ENCODE measurements at places on chromosomes 16 and 17.

DNA sequence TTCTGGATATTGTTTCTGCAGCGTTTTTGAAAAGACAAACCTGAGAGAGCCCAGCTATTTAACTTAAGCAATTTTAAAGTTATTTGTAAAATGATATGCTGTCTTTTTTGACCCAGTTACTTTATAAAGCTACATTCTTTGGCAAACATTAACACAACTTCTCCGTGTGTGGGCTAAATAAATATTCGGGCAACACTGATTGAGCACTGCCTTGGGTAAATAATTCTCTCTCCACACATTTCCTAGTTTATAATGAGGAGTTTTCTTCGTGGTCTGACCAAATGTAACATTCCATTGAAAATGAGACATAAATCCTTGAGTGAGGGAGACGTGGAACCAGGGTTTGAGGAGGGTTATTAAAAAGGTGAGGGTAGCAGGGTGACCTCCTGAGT is 142.8 kb downstream of the WWOX start:
- no peak for DNase-seq

GRCh38 chr16:4075534-4075933 is 40.7 kb downstream of the ADCY9 start:
- no peak for DNase-seq

GRCh38 chr16:49725651-49726050 is 130.3 kb downstream of the ZNF423 start:
- DNase-seq = no peak

DNA sequence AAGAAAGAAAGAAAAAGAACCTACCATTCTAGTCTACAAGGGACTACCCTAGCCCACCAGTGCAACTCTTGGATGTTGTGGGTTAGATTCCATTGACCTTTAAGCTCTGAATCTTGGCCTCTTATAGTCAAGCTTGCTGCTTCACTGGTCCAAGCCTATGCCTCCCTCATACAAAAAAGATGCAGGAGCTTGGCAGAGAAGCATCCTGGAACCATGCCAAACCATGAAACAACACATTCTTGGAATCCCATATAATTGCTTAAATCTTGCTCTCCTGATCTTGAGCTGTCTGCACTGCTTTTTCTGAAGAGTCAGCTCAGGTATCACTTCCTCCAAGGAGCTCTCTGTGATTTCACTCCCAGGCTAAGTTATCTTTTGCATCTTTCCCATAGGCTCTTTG is 117.9 kb upstream of the GPR139 start:
- DNase-seq = no peak

- DNase-seq = no peak
Measured at GRCh38 chr17:16258901-16259300, 41.9 kb downstream of the PIGL start.

DNA sequence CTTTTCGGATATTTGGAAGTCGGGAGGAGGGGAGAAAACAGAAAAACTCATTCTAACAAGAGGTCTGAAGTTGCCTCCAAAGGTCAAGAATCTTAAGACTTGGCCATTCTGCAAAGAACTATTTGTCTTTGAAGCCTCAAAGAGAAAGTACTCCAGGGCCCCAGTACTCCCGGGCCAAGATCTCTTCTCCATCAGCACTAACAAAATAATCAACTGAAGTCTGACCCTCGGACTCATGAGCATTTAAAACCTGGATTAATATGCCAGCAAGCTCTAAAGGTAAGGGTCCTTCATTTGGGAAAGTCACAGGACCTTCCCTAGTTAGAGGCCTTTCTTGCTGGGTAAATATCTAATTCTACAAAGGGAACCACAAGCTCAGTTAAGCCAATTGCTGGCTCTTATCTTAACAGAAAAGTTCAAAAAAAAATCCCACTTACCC is 4.5 kb downstream of the AXIN2 start:
- DNase-seq = no peak

DNA sequence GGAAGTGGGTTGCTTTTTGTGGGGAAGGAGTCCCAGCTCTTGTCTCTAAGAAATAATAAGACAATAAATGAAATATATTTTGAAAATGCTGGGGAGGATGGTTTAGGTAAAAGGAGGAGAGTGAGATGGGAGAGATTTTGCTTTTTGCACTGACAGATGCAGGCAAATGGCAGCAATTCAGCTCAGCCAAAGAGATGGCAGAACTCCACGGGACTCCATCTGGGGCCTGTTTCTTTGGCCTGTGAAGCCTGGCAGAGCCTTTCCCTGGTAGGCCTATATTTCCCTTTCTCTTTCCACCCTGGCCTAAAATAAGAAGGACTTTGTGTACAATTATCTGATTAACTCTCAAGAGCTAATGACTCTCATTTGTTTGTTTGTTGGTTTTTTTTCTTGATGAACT is 1525.1 kb downstream of the CDH11 start:
- no peak for DNase-seq

- no peak for DNase-seq
Measured at GRCh38 chr17:82175951-82176350, 36.7 kb downstream of the CCDC57 start.

- no peak for DNase-seq
Measured at GRCh38 chr17:27579304-27579703, 51.7 kb upstream of the LGALS9 start.

DNA sequence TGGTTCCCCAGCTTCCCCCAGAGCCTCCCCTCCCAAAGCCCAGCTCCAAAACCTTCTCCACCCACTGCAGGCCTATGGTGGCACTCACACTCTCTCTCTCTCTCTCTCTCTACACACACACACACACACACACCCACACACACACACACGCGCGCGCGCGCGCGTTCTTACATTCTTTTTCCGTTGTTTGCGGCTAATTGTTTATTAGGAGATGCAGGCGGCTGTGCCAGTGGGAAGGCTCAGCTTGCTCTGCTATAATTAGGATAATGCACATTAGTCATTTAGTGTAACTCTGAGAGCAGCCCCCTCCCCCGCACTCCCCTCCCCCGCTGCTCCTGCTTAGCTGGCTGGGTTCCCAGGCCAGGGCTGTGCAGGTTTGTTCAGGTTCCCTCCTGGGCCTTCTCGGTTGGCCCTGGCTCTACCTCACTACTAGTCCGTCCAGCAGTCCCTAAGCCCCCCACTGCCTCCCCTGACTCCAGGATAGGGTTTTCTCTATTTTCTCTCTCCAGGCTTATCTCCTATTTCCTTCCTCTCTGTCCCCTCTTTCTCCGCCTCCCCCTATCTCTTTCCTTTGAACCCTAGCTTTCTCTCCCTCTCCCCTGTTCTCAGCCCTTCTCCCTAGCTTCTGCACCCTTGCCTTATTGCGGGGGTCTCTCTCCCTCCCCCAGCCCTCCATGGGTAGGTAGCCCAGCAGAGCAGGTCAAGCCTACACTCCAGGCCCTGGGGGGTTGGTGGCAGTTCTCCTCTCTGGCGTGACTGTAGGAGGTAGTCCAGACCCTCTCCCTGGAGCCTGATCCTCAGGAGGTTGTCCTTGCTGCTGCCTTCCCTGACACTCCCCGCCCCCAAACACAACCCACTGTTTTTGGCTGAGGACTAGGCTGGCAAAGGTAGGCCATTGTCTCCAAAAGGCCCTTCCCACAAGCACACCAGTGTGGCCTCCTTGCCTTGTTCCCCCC is 34.0 kb downstream of the TMEM132E start:
- no peak for DNase-seq

DNA sequence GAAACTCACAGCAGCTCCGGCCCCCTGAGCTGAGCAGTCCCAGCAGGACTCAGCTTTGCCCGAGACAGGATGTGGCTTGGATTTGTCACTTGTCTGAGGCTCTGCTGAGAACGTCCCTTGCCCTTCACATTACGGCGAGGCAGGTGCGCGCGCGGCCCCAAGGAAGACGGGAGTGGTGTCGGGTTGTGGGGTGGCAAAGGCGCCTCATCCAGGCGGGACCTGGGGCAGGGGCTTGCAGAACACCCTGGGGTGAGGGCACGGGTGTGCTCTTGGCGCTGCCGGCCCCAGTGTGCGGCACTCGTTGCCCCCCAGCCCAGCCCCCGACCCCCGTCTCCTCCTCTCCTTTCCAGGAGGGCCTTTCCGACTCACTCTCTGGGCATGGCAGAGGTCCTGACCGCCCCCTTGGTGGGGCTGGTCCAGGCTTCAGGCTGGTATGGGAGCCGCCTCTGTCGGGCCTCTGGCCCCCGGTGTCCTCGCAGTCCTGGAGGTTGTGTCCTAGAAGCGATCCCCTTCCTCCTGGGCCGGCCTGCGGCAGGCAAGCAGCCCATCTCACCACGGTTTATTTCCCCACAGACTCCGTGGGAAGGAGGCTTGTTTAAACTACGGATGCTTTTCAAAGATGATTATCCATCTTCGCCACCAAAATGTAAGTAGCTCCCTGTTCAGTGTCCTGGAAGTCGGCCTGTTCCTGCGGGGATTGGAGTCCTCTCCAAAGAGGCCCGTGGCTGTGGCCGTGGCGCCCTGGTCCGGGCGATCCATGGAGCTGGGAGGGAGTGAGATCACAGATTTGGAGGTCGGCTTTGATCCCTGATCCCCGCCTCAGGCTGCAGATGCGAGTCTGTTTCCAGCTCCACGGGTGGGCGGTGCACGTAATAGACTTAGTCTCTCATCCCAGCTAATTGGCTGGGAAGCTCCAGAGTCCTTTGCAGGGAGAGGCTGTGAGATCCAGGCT is 5.9 kb downstream of the UBE2I start:
- DNase-seq = no peak

DNA sequence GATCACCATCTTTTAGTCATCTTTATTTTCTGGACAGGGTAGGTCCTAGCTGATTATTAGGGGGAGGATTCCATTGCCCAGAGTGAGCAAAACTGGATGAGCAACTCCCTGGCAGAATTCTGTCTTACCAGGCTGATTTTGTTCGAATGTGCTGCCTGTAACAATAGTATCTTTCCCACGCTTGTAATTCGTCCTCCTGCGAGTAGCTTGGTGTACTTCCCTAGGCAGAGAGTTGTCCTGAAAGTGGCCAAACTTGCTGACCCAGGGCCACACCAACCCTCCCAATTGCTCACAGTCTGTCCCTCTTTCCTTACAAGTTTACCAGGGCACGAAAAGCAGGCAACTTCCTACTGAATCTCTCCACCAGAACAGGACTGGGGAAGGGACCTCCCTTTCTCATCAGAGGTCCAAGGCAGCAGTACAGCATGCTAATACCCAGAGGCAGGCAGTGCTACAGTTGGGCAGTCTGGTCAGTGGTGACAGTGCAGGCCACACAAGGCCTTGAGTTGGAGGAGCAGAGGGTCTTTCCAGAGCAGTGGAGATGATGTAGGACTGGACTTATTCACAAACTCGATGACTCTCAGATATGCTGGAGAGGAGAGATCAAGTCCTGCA is 67.8 kb upstream of the NLK start:
- DNase-seq = no peak

- DNase-seq = no peak
Measured at GRCh38 chr17:19457046-19457445, 46.0 kb downstream of the RNF112 start.

GRCh38 chr16:1987198-1987597 is 2.6 kb upstream of the SYNGR3 start:
- DNase-seq = no peak

DNA sequence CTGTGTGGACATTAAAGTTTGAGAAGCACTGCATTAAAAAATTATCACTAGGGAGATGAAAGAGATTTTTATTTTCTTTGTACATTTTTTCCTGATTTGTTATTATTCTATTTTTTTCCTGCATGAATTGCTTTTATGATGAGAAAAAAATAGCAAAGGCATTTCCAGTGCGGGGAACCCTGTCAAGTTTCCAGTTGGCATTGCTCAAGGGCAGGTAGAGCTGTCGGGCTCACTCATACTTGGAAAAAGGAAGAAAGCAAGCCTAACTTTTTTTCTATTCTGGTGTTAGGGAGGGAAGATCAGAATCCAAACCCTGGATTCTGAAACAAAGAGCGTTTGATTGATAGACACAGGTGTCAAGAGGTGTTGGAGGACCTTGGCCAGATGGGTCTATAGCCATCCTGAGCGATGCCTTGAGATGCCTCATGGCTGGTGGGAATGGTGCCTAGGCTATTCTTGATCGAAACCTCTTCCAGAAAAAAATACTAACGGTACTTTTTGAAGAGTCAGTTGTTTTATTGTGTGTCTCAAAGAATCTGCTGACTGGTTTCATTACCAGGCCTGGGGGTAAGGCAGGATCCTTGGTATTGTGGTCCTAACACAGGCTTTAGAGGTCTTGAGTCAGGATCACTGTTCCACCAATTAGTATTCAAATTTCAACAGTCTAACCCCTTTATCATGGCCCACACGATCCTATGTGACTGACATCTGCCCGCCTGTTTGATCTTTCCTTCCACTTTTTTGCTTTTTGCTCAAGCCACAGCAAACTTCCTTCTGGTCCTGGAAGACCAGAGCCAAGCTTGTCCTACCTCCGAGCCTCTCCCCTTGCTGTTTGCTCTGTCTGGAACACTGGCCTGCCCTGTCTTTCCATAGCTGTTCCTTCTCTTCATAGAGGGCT is 20.1 kb downstream of the SNX29 start:
- no peak for DNase-seq

DNA sequence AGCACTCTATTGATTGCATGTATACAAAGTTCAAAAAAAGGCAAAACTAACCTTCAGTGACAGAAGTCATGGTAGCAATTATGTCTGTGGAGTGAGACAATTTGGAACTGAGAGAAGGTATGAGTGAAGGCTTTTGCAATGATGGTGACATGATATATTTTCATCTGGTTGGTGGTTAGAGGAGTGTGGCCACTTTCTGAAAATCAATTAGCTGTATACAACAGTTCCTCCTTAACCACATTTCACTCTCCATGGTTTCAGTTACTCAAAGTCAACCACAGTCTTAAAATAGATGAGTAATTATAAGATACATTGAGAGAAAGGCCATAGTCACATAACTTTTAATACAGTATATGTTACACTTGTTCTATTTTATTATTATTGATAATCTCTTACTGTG is 26.2 kb downstream of the ADAMTS18 start:
- DNase-seq = no peak

GRCh38 chr16:23124315-23124714 is 24.9 kb downstream of the USP31 start:
- DNase-seq = no peak

DNA sequence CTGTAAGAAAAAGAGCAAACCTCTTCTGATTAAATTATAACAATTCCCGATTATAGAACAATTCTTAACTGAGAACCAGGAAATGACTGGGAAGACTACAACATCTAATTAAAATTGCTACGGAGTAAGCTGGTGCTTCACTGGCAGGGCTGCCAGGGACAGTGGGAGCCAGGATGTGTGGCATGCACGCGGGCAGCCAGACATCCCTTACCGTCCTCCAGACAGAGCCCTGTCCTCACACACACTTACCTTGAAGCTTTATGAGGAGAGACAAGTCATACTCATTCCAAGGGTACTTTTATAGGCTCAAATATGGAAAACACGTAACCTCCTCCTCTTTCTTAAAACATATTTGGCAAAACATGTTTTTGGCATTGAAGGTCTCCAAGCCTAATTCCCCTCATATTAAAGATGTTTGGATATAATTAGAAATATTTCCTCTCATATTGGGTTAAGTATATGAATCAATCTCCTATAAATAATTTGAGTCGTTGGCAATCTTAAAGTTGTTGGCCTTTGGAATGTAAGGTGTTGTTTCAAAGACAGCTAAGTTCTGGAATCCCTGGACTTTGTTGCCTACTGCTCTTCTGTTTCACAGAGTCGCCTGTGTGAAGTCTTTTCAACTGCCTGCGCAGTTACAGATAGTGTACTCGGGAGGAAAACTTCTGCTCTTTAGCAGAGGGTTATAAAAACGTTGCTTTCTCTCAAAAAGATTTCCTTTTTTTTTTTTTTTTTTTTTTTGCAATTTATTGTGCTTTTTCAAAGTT is at the start of gene MYH1:
Gene MYH1, minus strand, starts transcription at position 272 of the 767 bp plus-strand sequence. CDS start 1,900 bp downstream, outside the sequence.
- no peak for DNase-seq
